Psoas muscle (tissue), 8 donors: ENCODE measurements at places on chromosomes 7 and 10. TPM values are rescaled to one million over a fixed set of nuclear protein-coding genes. Genes with fewer than 3 reads are reported as not detected.

The EBF3 gene
- total RNA-seq, result 5.2 TPM

The STAG3 gene
- total RNA-seq, result 0.82 TPM

The TAS2R3 gene
- total RNA-seq, result 0.25 TPM

The PNLIPRP3 gene
- total RNA-seq, result not detected

The RAB19 gene
- total RNA-seq, result not detected

The PRTFDC1 gene
- total RNA-seq, result 0.42 TPM

The INMT gene
- total RNA-seq, result 2.3 TPM

The CALHM3 gene
- total RNA-seq, result not detected

The COL28A1 gene
- total RNA-seq, result 3.4 TPM

The SLC26A5 gene
- total RNA-seq, result not detected

The NEUROG3 gene
- not detected for total RNA-seq

The DHTKD1 gene
- 14.1 TPM for total RNA-seq

The VPS37D gene
- 1.1 TPM for total RNA-seq

The SORBS1 gene
- total RNA-seq, result 145 TPM

The MRPS24 gene
- total RNA-seq, result 173 TPM

The LFNG gene
- 3.0 TPM for total RNA-seq
